Stimulated activated CD4-positive, alpha-beta T cell treated with anti-CD3 and anti-CD28 coated beads, TNF-alpha, amount 100 ng/mL, for 4 hours (primary cell): ENCODE measurements at places on chromosomes 16 and 17.

DNA sequence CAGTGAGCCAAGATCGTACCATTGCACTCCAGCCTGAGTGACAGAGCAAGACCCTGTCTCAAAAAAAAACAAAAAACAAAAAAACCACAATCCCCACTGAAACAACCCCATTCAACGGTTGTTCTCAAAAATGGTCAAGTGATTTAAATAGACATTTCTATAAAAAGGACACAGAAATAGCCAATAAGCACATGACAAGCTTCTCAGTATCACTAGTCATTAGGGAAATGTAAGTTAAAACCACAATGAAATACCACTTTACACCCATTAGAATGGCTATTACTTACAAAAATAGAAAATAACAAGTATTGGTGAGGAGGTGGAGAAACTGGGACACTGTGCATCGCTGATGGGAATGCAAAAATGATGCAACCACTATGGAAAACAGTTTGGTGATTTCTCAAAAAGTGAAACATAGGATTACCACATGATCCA lies 26.6 kb upstream of the MYLK3 start:
- DNase-seq = no peak

DNA sequence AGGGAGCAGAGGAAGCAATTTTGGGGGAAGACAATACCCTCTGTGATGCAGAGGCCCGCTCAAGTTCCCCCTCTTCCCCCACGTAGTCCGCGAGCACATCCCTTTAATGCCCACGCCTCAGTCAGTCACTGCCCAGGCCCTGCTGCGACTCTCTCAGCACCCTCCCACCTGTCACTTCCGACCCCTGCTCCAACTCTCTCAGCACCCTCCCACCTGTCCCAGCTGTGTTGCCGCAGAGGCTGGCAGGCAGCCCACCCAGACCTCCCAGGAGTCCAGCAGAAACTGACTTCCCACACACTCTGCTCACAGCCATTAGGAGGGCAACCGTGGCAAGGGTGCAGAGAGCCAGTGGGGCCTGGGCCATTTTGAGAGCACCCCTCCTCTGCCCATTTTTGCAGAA lies 92.7 kb downstream of the WSCD1 start:
- no peak for DNase-seq

- DNase-seq = no peak
Observed at GRCh38 chr17:48139944-48140343, 32.4 kb downstream of the SNX11 start.

DNA sequence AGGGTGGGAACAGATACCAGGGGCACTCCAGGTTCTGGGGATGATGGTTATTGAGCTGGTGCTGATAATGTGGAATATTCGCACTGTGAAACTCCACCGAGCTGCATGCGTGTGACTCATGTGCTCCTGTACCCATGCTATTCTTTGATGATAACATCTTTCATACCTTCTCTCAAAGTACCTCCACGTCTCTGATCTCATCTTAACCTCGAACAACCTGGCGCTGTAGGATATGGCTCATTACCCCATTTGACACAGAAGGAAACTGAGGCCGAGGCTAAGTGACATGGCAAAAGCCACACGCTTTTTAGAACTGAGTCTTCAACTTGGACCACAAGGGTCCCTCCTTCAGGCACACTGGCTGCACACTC lies 30.2 kb upstream of the MRPS23 start:
- DNase-seq = no peak

GRCh38 chr16:29644338-29644857 lies 18.6 kb upstream of the SPN start:
- no peak for DNase-seq

- DNase-seq = peak; percentile 52
Observed at GRCh38 chr16:71883168-71883848, 674 bp downstream of the ZNF821 start.

DNA sequence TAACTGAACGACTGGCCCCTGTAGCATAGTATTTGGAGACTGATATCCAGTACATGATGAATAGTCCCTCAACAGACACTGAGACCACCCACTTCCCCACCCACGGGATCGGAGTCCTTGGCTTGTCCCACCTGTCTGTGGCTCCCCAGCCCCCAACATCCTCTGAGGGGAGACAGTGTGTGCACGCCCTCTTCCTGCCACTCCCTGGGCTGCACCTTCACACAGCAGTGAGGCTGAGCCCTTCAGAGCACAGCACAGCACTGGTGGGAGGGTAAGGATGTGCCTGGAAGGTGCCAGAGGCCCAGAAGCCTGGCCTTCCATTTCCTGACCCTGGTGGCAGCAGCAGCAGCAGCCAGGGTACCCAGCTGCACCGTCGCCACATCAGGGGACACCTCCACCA lies 11.0 kb downstream of the DNASE1 start:
- peak; percentile 12 for DNase-seq

DNA sequence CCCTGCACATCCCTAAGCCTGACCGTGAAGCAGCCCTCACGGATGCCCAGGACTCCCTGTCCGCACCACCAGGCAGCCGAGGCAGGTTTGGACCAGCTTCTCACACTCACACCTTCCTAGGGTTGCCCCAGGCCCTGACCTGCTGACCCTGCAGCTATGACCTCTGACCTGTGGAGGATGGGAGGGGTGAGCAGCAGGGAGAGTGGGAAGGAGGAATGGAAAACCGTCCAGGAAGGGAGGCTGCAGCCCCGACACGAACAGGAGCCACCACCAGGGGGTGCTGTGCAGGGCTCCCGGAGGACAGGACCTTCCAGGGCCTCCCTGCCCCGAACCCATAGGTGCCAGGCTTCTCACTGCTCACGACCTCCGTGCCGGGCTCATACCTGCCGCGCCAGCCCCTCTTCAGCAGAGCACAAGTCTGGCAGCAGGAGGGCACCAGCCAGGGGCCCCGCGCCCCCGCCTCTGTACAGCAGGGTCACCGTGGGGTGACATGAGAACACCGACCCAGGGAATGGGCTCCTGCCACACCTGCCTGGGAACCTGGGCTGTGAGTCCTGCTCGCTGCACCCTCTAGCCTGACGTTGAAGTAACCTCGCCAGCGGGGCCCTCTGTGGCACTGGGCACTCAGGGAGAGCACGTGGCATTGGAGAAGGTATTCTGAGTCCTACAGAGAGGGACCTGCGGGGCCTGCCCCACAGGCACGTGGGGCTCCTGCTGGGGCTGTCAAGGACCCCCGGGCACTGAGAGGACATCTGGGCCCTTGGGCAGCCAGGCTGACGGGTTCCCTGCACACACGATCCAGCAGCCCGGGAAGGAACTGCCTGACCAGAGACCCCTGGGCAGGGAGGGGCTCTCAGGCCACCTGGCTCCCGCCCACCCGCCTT lies 37.6 kb downstream of the CTU2 start:
- peak; percentile 57 for DNase-seq

DNA sequence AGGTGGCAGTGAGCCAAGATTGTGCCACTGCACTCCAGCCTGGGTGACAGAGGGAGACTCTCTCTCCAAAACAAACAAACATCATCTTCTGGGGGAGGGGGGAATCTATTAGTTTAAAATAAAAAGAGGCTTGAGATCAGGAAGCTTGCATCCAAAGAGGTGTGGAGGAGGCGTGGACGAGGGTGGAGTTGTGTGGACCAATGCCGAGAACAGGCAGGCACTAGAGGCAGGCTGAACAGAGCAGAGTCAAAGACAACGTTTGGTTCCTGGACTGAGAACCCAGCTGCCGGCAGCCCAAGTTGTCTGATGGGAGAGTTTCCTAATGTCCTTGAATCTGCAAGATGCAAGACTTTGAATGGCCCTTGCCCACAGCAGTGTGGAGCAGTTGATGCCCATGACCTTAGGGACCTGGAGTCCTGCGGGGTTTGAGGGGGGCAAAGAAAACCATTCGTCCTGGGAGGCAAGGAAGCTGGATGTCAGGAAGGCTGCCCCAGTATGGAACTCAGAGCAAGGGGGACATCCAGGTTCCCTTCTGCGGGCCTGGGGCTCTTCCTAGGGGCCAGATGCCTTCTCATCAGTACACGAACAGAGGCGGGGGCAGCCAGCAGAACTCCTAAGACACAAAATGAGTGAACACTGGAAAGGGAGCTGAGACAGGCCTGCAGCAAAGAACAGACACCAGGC lies 9.2 kb downstream of the TBC1D16 start:
- DNase-seq = no peak

- DNase-seq = no peak
Observed at GRCh38 chr16:31561426-31562233, 33.9 kb downstream of the AHSP start.
